Fibroblast of upper back skin (primary cell): ENCODE measurements at places on chromosomes 4 and X.

DNA sequence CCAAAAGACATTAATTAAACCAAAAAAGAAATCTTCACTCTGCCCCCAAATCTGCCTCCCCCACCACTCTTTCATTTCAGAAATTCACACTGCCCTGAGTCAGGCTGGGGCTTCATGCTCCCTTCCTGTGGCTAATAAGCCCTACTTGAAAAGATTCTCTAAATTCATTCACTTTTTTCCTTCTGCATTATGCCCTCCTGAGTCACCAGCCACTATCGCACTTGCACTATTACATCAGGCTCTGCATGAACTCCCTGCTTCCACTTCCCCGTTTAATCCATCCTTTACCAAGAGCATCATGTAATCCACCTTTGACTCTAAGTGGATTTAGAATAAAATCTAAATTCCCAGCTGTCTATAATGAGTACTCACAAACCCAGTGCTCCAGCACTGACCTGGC lies 295.4 kb upstream of the KLF3 start:
- DNase-seq, result peak; percentile 88

DNA sequence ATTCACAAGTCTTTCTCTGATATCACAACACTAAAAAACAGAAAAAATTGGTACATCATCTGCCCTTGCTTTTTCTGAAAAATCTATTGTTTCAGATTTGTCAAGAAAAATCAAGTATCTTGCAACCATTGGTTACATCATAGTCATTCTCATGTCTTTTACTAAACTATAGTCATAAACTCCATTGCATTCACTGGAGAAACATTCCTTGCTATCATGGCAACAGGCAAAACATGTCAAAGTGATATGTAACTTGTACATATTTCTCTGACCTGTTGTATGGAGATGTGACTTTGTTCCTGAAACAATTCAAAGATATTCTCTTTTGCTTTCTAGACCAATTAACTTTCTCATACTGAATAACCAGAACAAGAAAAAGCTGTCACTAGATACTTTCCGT lies 121.9 kb upstream of the ANK2 start:
- DNase-seq, result peak; percentile 17

DNA sequence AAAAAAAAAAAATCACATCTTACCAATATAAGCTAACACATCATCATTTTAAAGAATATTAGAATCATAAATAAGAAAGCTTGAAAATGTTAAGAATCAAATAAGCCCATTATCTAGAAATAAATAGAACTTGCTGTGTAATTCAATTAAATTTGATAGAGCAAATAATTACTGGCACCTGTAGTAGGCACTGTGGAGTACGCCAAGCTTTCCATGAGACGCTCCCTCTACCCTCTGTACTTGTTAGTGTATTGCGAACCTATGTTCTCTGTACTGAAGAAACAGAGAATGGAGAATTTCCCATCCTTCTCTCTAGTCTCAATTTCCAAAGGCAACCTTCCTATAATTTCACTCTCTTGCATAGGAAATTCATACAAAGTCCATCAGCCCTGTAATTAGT lies 61.7 kb upstream of the HAND2 start:
- no peak for DNase-seq

- no peak for DNase-seq
These were observed 15.7 kb downstream of the ATP8A1 start for GRCh38 chr4:42641161-42641560.

GRCh38 chr4:11106190-11106589 lies 322.5 kb downstream of the HS3ST1 start:
- peak; percentile 66 for DNase-seq

DNA sequence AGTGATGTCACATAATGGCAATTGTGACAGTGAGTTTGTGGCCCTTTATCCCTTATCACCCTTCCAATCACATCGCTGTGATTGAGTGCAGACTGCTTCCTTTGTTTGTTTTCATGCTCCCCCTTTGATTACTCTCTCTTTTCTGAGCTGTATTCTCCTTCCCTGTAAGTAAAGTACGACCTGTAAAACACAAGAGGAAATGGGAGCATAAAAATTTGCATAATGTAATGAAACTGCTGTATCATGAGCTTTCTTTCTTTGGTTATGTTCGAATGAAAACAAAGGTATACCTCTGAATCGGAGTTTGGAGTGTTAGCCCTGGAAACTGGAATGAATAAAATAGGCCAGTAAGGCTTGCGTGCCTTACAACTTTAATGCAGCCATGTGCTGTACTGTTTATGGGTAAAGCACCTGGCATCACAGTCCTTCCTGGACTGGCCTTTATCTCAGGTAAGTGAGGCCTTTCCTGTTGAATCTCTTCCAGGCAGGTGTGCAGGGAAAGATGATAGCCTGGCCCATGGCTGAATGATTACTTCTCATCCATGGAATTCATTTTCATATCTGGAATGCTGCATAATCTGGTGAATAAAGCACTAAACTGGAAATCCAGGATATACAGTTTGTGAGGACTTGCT lies 26.6 kb upstream of the HS3ST1 start:
- DNase-seq, result no peak

GRCh38 chr4:140133576-140133975 lies 20.4 kb downstream of the MAML3 start:
- no peak for DNase-seq

DNA sequence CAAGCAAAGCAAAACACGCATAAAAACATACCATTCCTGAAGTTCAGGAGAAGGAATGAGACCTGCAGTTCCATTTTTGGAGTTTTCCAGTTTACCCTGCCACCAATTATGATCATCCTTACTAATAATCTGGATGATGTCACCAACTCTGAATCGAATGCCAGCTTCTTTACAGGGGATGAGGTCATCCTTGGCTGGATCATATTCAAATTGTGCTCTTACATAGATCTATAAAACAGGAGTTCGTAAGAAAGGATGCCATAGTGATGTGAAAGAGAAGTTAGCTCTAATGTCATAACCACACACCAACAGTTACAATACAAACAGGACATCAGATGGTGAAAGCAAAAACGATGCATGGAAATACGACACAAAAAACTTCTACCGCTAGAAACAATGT lies 106.5 kb downstream of the NYX start:
- DNase-seq, result peak; percentile 17

- no peak for DNase-seq
These were observed 158.2 kb downstream of the DEFB131A start for GRCh38 chr4:9602389-9602914.

DNA sequence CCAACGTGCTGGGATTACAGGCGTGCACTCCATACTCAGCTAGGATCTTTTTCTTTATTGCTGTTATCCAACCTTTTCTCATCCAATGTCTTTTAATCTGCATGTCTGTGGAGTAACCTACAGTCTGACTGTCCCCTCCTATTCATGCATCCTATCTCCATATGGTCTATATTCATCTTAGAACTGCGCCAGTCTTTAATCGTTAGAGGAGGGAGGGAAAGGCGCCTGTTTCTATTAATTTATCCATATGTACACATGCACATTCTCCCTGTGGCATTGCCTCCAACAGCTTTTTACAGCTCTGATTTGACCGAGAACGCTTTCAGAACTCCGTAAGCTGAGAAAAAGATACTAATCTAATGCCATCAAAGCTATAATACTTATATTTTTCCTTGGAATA lies 9.8 kb downstream of the DCTD start:
- no peak for DNase-seq

GRCh38 chrX:129738466-129739308 lies at the start of gene XPNPEP2:
Gene XPNPEP2, plus strand, starts transcription at chrX:129738979. Its CDS starts 235 bp downstream, at chrX:129739214.
- DNase-seq, result peak; percentile 76
